A549 treated with CORT108297 at 1 μM for 4 hours (cell line): ENCODE measurements at places on chromosomes 1 and 21. TPM values are rescaled to one million over a fixed set of nuclear protein-coding genes. Genes with fewer than 3 reads are reported as not detected.

The KLHDC8A gene
- total RNA-seq: 0.47 to 0.76 TPM (median 0.66 TPM) in 5 replicates

The SPATA1 gene
- 0.32 to 1.1 TPM (median 0.62 TPM) in 5 replicates for total RNA-seq

The KCNA2 gene
- 0.02 to 0.13 TPM (median 0.02 TPM) in 5 replicates for total RNA-seq

The COL16A1 gene
- 3.6 to 7.1 TPM (median 5.4 TPM) in 5 replicates for total RNA-seq

The SAMSN1 gene
- total RNA-seq: not detected in 5 replicates

The DEGS1 gene
- total RNA-seq: 126 to 145 TPM (median 135 TPM) in 5 replicates

The SMIM1 gene
- 1.4 to 2.8 TPM (median 1.7 TPM) in 5 replicates for total RNA-seq

The LRRIQ3 gene
- total RNA-seq: 0.51 to 0.91 TPM (median 0.73 TPM) in 5 replicates

The CHODL gene
- total RNA-seq: 0.05 TPM in 1 of 5 replicates, not detected in the others

The CASP9 gene
- total RNA-seq: 4.4 to 6.9 TPM (median 5.7 TPM) in 5 replicates

The DMBX1 gene
- total RNA-seq: 0.68 to 1.3 TPM (median 1.2 TPM) in 5 replicates

The GSTM1 gene
- not detected in 5 replicates for total RNA-seq

The PRAMEF14 gene
- total RNA-seq: not detected in 5 replicates

The CLIC6 gene
- total RNA-seq: 0.03 to 0.07 TPM (median 0.05 TPM) in 5 replicates

The UBL4B gene
- total RNA-seq: not detected in 5 replicates

The RNF186 gene
- total RNA-seq: not detected in 5 replicates

The PTCH2 gene
- 0.14 to 0.35 TPM (median 0.29 TPM) in 5 replicates for total RNA-seq

The DENND1B gene
- total RNA-seq: 1.5 to 3.4 TPM (median 2.9 TPM) in 5 replicates

The CLCA4 gene
- total RNA-seq: not detected in 5 replicates

The REN gene
- not detected in 5 replicates for total RNA-seq

The LCE1E gene
- 0.31 TPM in 1 of 5 replicates, not detected in the others for total RNA-seq

The OR2L5 gene
- total RNA-seq: not detected in 5 replicates

The CHI3L2 gene
- 0.20 to 0.51 TPM (median 0.36 TPM) in 5 replicates for total RNA-seq

The PROK1 gene
- total RNA-seq: not detected in 5 replicates

The OR6K3 gene
- total RNA-seq: not detected in 5 replicates

The LGR6 gene
- total RNA-seq: 0.35 to 1.1 TPM (median 0.55 TPM) in 5 replicates

The GBP6 gene
- not detected in 5 replicates for total RNA-seq

The FCRL5 gene
- not detected in 5 replicates for total RNA-seq

The CCDC190 gene
- not detected in 5 replicates for total RNA-seq

The B3GALT2 gene
- total RNA-seq: not detected in 5 replicates

The PGLYRP4 gene
- total RNA-seq: not detected in 5 replicates

The PRAMEF20 gene
- not detected in 5 replicates for total RNA-seq

The ERICH3 gene
- total RNA-seq: not detected in 5 replicates

The ZC3H11A gene
- 40.4 to 56.8 TPM (median 40.7 TPM) in 5 replicates for total RNA-seq

The SYT2 gene
- total RNA-seq: 0.01 to 0.04 TPM (median 0.03 TPM) in 5 replicates

The ASCL5 gene
- 0.08 to 0.21 TPM (median 0.15 TPM) in 4 of 5 replicates, not detected in the other for total RNA-seq

The UTS2 gene
- total RNA-seq: not detected in 5 replicates
